ENCODE measurements at places on chromosomes 5 and 9.

DNA sequence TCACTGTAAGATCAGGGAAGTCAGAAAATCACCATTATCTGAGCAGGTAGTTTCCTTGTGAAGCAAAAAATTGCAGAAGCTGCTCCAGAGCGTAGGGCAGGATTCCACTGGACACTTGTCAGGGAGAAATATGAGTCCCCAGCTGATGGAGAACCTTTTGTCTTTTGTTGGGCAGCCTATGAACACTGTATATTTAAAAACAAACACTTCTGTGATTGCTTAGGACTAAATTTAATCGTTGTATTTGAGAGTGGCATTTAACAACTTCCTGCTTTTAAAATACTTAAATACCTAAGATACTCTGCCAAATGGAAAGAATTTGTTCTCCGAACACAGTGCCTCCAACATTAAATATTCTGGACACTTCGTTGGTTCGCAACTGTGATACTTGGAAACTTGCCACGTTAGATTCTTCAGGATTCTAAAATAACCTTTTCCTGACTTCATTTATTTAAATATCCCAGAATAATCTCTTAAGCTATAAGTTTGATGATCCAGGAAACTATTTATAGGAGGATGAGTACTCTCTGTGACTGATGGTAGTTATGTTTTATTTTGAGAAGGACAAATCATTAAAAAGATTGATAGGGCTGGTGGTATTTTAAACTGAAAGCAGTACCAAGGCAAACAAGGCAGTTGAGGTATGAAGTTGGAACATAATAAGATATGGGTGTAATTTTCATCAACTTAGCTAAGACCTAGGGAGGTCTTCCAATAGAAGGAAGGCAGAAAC, 2.7 kb upstream of the HSPA4 start:
- DNase-seq: no peak

- no peak for DNase-seq
These were observed 34.2 kb downstream of the ADRB2 start for GRCh38 chr5:148860599-148860998.

GRCh38 chr5:89351975-89352374, 469.0 kb upstream of the MEF2C start:
- no peak for DNase-seq

DNA sequence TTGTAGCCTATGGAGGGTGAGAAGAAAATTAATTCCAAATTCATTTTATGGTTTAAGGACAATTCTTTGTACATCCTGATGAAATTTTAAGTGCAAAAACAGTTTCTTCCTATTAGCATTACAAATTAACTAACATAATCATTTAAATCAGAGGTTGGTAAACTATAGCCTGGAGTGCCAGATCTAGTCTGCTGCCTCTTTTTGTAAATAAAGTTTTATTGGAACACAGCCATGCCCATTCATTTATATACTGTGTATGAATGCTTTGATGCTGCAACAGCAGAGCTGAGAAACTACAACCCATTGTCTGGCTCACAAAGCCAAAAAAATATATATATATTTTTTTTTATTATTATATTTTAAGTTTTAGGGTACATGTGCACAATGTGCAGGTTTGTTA, 80.2 kb downstream of the FNIP1 start:
- no peak for DNase-seq

- DNase-seq: no peak
These were observed 24.7 kb downstream of the UNC13B start for GRCh38 chr9:35186524-35186923.

GRCh38 chr9:125075997-125076396, 67.3 kb downstream of the SCAI start:
- no peak for DNase-seq

DNA sequence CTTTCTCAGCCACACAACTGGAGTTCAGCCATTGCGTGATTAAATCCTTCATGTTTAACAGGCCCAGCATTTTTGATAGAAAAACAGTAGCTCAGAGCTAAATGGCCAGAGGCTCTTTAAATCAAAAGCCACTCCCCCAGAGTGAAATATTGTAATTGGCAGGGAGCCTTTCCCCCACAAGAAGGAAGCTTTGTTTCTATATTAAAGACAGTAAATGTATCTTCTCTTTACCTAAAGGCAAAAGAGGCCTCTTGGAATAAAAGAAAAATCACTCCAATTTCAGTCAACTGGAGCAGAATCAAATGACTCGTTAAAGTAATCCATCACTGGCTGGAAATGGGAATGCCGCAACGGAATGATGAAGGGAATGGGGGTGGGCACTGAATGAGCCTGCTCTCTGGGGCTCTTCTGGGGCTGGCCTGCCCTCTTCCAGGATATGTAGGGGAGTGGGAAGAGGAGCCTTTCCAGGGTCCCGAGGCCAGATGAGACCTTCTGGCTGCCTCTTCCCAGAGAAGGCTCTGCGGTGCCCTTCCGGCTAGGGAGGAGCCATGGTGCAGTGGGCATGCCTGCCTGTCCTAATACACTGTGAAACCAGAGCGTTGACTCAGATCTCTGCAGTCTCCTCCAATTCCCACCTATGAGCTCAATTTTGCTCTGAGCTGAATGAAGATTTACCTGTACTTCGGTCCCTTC, 45.2 kb downstream of the ANKDD1B start:
- DNase-seq: no peak

DNA sequence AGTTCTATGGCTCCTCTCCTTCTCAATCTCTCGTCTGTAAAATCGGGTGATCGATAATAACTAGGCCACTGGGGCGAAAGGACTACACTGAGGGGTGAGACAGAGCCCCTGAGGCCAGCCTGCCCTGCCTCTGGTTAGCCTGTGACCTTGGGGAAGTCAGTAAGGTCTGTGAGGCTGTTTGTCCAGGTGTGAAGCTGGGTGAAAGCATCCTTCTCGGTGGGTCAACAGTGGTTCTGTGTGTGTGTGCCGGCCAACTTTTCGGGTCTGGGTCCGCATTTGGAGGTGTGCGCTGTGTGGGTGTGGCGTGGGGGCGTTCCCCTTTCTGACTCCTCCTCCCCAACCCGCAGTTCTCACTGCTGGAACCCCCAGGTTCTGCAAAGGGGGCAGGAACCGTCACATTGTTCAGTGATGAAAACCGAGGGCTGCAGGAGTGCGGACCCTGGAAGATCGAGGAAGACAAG, 5.0 kb upstream of the RNF44 start:
- no peak for DNase-seq

Data from brain microvascular endothelial cell (primary cell).